Head of caudate nucleus (tissue), 42 donors: ENCODE measurements at places on chromosomes 3 and 15.

GRCh38 chr3:27827041-27827440, 104.9 kb upstream of the EOMES start:
- no peak for DNase-seq

DNA sequence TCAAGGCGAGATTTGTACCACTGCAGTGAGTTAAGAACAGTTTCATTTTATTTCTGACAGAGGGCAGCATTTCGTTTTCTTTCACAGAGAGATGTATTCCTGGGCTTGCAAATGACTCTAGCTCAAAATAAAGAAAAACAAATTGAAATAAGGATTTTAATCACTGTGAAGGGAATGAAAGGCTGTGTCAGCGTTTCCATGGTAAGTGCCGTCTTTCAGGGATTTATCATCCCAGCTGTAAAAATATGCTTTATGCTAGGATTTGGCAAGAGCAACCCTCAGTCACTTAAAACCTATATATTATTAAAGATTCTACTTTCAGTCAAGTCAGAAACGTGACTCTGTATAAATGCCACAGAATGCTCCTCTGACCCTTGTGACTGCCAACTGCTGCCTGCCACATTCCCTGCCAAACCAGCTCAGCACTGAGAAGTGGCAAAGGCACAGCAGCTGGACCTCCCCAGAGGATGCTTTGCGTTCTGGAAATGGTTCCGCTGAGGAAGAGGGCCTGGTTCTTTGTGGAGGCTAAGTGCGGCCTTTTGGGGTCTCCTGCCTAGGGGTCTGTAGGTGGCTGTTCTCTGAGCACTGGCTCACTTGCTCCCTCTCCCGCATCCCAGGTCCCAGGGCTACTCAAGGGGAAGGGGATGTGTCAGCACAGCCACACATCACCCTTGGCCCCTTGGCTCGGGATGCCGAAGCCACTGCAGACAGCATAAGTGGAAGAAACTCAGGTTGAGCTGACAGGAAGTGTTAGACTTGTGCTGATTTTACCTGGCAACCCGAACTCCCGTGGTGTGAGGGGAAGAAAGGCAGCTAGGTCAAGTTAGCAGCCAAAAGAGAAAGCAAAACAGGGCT, 56.6 kb upstream of the POMGNT2 start:
- DNase-seq, result no peak

- peak; percentile 47 for DNase-seq
Observed at GRCh38 chr3:11953778-11954177, 50.4 kb upstream of the SYN2 start.

GRCh38 chr15:74709011-74709410, 13.2 kb upstream of the EDC3 start:
- no peak for DNase-seq

- DNase-seq, result no peak
Observed at GRCh38 chr3:15267502-15267901, 61.5 kb downstream of the CAPN7 start.

DNA sequence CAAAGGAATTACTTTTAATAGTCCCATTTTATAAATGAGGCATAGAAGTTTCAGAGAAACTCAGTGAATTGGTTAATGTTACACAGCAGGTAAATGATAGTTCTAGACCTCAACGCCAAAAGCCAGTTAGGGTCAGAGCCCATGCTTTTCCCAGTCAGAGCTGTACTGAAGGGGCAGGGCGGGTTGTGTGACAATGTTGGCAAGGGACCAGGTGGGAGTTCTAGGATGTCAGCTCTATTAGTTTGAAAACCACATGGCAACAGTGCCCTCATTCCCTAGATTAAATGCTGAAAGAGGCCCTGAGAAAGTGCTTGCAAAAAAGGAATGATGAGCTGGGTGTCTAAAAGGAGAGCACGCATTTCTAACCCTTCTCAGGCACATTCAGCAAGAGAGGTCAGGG, 65.4 kb upstream of the EPHB1 start:
- no peak for DNase-seq

- no peak for DNase-seq
Observed at GRCh38 chr3:150265305-150265704, 142.8 kb upstream of the TSC22D2 start.

- DNase-seq, result no peak
Observed at GRCh38 chr3:197854596-197855343, 63.7 kb downstream of the LRCH3 start.

DNA sequence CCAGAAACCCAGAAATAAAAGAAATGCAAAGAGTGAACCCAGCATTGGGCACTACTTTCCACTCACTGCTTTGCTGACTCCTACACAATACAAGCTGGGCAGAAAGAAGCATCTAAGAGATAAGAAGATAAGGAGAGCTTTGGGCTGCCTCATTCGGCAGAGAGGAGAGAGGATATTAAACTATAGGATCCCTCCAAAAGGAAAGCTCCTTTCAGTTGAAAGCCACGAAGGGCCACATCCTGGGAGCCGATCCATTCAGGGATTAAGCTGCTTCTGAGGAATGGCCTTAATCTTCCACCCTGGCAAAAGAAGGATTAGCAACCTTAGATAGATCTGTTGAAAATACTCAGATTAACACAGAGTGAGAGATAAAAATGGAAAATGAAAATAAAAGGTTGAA, 274.9 kb upstream of the PPP2R3A start:
- no peak for DNase-seq

DNA sequence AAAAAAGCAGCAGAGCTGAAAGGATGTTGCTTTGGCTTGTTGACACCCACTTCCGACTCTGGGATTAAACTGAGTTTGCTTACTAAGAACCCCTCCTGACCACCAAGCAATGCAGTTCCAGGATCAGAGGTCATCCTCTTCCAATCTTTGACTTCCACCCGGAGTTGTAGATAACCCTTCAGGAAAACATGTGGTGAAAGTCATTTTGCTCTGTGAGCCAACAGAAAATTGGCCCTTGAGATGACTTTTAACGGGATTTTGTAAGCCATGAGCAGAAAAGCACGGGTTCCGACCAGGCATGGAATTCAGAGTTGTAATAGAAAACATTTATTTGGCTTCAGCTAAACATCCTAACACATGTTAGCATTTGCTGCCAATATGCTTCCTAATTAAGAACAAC, 171.6 kb upstream of the NR2F2 start:
- DNase-seq, result no peak

DNA sequence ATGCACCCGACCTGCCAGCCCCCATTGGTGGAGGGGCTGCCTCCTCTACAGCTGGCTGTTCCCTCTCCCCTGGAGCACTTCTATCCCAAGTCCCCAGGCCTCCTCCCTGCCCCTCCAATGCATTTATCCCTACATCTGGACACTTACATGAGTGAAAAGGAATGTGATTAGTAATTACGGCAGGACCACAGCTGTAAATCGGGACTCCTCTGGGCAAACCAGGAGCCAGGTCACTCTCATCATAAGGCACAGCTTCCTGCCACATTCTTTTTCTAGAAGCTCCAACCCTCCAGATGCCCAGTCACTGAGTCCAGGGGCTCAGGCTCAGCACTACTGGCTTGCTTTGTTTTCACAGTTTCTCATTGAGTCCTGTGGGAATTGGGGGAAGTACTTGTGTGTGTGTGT, 54.3 kb downstream of the IL20RB start:
- no peak for DNase-seq

DNA sequence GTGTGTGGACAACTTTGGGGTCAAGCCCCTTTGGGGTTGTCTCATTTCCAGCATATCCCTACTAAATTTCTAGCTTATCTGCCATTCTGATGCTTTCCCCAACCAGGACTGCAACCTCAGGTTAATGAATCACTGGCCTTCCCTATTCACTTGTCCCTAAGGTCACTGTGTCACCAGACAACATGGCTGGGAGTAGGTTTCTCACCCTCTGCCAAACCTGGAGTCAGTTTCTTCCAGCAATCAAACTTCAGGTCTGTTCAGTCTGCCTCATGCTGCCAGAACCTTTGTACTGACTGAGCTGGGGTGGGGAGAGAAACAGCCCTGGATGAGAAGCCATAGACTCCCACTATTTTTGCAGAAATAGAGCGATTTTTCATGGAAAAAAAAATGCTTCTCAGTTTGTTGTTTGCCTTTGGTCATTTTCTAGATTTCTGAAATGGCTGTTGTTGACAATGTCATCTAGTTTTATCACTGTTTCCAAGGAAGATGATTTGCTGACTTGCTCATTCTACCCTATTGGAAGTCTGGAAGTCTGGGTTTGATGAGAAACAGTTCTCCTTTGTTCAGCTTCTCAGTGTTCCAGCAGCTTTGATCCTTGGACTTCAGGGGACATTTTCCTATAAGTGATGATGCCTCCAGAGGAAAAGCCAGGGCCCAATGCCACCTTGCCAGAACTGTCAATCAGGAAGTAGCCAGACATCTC, 74.8 kb upstream of the IL12A start:
- no peak for DNase-seq

GRCh38 chr3:52112056-52112455, 42.2 kb downstream of the POC1A start:
- DNase-seq, result no peak

DNA sequence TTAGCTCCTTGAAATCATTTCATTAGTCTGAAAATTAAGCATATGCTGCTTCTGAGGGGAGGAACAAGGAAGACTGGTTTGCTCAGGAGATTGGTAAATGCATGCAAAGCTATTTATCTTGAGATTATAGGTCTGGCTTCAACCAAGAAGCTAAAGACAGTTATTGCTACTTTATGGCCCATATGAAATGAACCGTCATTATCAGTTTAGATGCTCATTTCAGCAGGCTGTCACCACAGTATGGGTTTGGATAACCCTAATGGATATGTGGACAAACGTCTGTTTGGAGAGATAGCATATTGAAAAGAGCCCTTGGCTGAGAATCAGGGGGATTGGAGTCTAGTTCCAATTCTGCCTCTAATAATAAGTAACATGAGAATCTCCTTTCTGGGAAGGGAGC, 922.6 kb downstream of the TUSC7 start:
- DNase-seq, result no peak

DNA sequence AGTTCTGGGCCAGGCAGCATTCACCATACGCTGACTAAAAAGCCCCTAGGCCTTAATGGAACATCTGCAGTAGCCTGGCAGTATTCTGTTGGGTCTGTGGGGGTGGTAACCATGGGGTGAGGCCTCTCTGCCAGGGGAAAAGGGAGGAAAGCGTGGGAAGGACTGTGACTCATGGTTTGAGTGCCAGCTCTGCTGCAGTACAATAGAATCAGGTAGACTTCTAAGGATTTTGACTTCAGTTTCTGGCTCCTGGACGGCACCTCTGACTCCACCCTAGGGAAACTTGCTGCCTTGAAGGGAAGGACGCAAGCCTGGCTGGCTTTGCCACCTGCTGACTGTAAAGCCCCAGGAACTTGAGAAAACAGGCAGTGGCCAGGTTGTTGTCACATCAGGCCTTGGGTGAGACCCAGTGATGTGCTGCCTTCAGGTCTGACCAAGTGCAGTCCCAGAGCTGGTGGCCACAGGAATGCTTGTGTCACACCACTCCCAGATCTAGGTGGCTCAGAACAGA, 148.6 kb downstream of the SUCNR1 start:
- DNase-seq, result peak; percentile 77

- no peak for DNase-seq
Observed at GRCh38 chr3:17518189-17519059, 224.0 kb downstream of the TBC1D5 start.

DNA sequence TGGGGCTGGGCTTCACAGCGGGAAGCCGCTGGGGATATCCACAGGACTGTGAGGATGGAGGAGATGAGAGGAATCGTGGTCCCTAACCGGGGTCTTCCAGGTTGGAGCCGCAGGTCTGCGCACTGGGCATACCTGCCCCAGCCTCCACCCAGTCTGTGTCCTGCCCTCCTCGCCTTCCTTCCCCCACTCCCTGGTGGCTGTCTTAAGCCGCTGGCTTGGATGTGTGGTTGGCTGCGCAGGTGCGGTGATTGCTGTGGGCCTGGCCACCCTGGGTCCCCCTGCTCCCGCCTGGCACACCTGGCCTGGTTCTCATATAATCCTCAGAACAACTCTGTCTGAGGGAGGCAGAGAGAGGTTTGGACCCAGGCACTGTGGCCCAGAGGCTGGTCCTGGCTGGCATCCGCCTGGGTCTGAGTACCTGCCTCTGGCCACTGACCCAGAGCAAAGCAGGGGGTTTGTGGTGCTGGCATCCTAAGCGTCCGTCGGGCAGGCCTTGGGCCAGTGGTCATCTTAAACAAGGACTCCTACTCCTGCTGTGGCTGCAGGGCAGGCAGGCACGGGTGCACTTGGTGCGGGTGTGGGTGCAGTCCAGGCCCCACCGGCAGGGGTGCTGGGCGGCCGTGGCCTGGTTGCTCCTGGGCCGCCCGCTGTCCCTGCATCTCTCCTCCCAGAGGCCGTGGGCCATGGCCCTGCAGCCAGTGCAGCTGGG, 18.7 kb downstream of the PLXNA1 start:
- no peak for DNase-seq

DNA sequence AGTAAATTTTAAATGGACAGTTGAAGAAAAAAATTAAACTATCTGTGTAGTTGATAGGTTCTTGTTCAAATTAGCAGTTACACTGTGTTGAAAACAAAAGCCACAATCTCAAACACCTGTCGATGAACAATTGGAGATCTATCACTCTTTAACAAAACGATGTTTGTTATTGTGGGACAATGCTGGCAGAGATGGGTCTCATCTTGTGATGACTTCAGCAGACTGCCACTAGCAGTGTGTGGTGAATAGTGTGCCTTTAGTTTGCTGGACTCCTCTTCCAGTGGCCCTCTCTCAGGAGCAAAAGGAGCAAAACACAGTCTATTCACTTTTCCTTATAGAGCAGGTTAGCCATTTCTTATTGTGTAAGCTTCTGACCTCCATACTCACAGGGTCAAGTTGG, 14.7 kb upstream of the TRIM59 start:
- DNase-seq, result peak; percentile 78

DNA sequence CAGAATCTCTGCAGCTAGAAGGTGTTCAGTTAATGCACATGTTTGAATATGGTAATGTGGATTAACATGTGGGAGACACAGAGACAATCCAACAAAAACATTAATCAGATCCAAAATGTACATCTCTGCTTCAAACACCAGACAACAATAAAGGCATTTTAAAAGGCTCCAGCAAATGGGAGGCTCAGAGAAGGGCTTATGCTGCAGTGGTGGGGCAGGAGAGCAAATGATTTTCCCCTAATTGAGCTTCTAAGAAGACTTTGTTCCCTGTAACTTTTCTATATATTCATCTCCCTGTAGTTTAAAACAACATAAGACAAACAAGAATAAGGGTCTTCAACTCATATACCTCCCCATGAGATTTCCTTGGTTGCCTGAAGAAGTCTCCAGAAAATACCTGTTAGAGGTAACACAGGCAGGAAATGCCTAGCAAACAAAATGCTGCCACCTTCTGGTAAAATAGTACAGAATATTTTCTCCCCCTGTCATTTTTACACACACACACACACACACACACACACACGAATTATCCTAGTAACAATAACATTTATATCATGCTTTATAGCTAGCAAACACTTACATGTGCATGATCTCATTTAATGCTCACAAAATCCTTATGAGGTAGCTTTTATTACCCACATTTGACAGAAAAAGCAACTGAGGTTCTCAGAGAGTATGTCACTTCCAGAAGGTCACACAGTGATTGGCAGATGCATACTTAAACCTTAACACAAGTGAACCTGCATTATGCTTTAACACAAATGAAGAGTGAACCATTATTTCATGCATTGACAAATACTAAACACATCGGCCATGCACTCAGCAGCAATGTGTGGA, 123.4 kb upstream of the MB21D2 start:
- DNase-seq, result peak; percentile 5
